ENCODE measurements at places on chromosomes 6 and 20. TPM values are rescaled to one million over a fixed set of nuclear protein-coding genes. Genes with fewer than 3 reads are reported as not detected.

ADGRF4 gene
- total RNA-seq = not detected

DST gene
- total RNA-seq = 63.4 TPM

NKAIN2 gene
- not detected for total RNA-seq

DSE gene
- 22.4 TPM for total RNA-seq

CDKN1A gene
- 277 TPM for total RNA-seq

ESR1 gene
- total RNA-seq = under 0.01 TPM

RAET1L gene
- not detected for total RNA-seq

GPR63 gene
- total RNA-seq = 1.0 TPM

ATRN gene
- 14.4 TPM for total RNA-seq

MAP7 gene
- total RNA-seq = 0.34 TPM

ZBP1 gene
- total RNA-seq = not detected

PREX1 gene
- 3.6 TPM for total RNA-seq

MROH8 gene
- total RNA-seq = 0.89 TPM

NDUFAF5 gene
- 14.3 TPM for total RNA-seq

CST2 gene
- not detected for total RNA-seq

WFDC2 gene
- total RNA-seq = not detected

CNPY3 gene
- 28.7 TPM for total RNA-seq

FBXO5 gene
- 27.1 TPM for total RNA-seq

APOM gene
- 3.6 TPM for total RNA-seq

PTPRT gene
- not detected for total RNA-seq

SOX4 gene
- total RNA-seq = 5.1 TPM

PRND gene
- total RNA-seq = not detected

BTNL2 gene
- not detected for total RNA-seq

TMEM200A gene
- 3.4 TPM for total RNA-seq

OR2H2 gene
- not detected for total RNA-seq
